Stomach (tissue), 19 donors: ENCODE measurements at places on chromosomes 1 and 21. TPM values are rescaled to one million over a fixed set of nuclear protein-coding genes. Genes with fewer than 3 reads are reported as not detected.

CORT gene
- not detected for polyA plus RNA-seq

DNA sequence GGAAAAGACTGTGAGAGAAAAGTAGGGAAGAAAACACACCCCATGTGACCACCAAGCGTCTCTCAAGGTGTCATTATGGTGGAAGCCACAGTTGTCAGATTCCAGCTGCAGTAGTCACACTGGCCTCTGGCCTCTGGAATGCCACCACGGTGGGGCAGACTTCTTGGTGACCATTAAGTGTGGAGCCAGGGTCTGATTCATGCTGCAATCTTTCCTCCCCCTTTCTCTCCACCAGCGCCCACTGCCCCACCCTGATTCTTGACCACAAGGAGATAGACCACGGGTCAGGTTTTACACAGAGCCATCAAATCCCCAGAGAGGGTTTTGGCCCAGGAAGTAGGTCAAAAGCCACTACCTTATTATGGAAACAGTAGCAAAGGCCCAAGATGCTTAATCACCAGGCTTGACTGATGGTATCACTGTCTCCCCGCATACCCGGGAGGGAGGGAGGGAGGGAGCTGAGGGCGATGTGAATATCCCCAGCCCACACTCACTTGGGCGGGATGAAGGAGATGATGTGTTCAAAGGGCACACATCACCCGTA is 52.7 kb upstream of the GRHL3 start:
- no peaks in the 10 kb centered on the region for H3K36me3 ChIP-seq
- H3K27ac ChIP-seq: no peak overlapping the region
- no peak overlapping the region for H3K4me3 ChIP-seq
- H3K27me3 ChIP-seq: no peaks in the 10 kb centered on the region
- DNase-seq: no peak

CLCNKA gene
- polyA plus RNA-seq: 3.9 TPM

DNA sequence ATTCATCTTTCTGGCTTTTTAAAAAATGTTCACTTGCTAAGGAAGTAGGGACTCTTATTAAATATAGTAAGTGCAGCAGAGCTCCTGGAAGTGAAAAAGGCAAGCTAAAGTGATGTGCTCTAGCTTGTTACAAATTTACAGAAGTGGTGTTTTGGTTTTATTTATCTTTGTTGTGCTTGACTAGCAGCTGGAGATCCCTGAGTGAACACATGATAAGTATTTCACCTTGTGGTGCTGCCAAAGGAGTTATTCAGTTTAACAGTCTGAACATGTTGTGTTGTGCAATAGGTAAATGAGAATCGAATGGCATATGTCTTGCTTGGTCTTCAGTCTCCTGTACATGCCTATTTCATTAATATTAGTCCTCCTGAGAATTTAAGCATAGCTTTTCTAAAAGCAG is 315.7 kb downstream of the TPR start:
- DNase-seq: no peak
- H3K27me3 ChIP-seq: no peaks in the 10 kb centered on the region
- no peaks in the 10 kb centered on the region for H3K4me1 ChIP-seq
- no peak overlapping the region for H3K4me3 ChIP-seq
- no peak overlapping the region for H3K27ac ChIP-seq
